NCI-H1436 (cell line): ENCODE measurements at places on chromosomes 1 and 21.

DNA sequence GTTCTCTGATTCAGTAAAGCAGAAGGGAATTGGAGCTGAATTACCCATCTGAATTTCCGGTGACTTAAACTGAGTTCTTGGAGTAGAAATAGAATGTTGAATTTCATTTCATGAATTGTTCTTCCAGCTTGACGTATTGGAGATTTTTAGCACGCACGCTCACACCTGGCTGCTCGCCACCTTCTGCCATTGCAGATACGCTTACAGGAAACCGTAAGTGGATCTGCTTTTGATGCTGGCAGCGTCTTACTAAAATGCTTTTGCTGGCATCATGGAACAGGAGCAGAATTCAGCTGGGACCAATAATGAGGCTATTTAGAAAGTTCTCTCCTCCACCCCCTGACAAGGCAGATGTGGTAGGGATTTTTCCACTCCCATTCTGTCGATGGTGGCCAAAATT lies 17.7 kb upstream of the ELAVL4 start:
- peak; percentile 54 for DNase-seq

DNA sequence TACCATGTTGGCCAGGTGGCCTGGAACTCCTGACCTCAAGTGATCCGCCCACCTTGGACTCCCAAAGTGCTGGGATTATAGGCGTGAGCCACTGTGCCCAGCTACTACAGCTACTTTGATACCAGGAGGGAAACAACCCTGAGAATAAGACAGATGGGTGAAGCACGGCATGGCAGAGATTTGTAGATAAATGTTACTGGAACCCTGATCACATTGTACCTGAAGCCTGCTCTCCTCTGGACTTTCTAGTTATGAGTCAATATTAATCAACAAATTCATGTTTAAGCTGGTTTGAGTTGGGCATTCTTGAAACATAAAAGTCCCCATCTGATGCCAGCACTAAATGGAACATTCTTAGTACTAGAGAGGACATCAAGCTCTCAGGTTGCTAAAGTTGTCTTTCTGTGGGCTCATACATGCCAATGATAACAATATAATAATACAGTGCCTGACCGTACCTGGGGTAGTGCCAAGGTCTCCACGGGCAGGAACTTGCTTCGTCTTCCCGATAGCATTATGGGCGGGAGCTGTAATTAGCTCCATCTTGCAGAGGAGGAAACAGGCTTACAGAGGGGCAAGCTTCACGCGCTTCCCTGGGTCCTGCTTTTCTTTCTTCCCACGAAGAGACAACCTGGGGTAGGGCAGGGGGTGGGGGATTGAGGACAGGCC lies 30.7 kb upstream of the SLC19A1 start:
- no peak for DNase-seq

DNA sequence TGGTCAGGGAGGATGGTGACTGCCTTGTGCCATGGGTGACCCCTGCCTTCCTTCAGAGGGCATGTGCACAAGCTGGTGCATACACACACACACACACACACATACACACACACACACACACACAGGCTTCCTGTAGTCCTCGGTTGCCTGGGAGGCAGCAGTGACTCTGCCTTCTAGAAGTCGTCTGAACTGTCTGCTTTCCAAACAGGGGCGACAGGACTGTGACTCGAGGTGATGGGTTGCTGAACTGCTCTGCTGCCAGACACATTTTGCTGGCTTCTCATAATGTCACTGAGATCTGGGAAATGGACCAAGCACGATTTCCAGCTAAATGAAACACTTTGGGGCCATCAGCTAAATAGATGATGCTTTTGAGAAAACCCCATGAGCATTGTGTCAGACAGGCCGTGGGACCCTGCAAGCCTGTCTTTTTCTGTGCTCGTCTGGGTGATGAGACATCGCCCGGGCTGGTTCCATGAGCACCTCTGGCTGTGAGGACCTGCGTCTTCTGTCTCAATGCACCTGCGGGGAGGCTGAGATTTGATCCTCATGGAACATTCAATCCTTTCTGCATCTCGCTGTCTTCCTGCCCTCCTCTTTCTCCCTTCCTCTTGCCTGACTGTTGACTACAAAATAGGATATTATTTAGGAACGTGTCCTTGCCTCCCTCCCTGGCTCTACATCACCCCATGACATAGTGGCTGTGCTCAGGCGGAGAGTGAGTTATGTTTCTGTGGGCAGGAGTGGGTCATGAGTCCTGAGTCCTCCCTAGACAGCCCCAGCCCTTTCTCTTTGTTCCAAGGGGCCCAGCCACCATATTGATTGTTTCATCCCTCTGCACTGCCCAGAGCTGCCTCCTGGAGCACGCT lies 436.8 kb downstream of the CAMTA1 start:
- DNase-seq: no peak

DNA sequence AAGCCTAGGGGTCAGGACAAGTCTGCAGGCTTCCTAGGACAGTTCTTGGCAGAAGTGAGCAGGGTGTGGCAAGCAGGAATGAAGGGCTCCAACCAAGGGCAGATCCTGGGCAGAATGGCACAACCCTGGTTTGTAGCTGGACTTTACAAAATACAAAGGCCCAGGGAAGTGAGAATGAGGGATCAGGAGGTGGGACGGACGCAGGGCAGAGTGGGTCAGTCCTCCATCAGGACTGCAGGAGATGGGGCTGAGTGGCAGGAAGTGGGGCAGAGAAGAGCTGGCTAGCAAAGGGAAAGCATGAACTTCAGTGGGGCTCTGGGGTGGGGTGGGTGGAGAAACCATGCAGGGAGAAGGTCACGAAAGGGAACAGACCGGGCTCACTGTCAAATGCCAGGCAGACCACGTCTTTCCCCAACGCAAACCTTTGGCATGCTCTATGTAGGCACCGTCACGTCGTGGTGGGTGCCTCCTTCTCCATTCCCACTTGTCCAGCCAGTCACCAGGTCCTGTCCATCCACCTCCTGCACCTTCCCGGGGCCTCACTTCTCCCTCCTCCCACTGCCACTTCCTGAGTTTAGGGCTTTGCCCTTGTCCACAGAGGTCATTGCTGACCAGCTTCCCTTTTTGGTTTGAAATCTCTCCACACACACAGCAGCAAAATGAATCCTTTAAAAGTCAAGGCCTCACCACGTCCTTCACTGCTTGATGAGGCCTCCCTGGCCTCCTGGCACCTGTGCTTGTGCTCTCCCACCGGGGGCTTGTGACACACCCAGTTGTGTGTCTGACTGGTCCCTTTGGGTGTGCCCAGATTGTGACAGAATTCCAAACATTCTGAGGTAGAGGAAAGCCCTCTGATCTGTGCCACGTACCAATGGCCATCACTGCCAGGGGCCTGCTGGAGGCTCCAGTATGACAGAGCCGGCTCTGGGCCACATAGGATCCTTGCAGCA lies 8.7 kb upstream of the CLDN19 start:
- no peak for DNase-seq

DNA sequence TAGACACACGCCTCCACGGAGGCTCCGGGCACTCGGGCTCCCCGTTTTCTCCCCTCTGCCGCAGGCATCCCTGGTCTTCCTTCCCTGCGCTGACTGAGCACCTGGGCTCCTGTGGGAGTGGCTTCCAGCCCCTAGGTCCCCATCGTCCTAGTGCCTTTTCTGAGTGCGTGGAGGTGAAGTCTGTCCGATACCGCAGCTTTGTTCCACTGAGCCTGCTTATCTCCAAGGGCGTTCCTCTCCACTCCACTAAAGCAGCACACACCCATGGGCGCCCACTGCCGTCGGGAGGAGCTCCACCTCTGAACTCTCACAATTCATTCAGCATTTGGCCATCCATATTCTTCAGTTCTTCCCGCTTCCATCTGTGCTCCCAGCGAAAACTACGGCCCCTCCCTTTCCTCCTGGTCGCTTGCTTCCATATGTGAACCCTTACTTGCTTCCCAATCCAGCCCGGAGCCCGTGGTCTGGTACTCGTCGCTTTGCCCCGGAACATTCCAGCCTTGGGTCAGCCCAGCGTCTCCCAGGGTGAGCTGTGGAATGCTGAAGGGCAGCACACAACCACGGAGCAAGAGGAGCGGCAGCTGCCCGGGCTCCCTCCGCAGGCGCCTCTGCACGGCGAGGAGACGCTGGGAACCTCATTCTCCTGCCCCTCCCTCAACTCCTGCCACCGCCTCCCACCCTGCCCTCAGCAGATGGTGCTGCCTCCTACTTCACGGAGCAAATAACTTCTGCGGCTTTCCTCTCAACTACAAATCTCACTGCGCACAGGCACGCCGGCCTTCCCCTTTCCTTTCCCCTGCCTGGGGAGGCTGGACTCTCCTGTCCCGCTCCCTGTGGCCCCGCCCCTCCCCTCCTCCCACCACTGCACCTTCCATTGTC lies 27.5 kb downstream of the ATP8B2 start:
- peak; percentile 6 for DNase-seq

DNA sequence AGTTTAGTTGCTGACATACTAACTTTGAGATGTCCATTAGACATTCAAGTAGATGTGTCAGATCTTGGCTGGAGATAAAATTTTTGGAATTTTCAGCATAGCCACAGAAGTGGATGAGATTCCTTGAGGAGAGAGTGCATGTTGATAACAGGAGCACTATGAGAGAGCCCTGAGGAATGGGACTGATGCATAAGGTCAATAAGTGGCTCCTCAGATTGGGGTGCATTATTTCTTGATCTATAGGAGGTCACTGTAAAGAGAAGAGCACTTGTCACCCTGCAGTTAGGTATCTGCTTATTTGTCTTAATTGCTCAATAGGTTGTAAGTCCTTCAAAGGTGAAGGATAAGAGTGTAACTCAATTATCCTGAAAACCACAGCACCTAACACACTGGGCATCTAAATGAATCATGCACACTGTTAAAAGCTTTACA lies 52.0 kb upstream of the TACSTD2 start:
- DNase-seq: no peak

DNA sequence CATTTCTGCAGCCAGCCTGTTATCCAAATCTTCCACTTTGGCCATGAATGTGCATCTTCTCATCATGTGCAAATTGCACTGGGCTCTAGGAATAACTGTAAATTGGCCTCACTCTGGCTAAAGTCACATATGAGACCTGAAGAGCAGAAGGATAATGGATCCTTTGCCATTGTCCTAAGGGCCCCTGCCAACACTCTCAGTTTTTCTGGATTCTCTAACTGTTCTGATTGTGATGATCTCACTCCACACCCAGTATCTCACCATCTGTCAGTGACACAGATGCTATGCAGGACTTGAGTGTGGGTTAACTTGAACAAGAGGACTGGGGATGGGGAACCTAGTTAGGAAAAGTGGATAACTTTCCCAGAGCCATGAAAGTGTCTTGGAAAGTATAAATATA lies 8.5 kb upstream of the FYB2 start:
- DNase-seq: no peak

DNA sequence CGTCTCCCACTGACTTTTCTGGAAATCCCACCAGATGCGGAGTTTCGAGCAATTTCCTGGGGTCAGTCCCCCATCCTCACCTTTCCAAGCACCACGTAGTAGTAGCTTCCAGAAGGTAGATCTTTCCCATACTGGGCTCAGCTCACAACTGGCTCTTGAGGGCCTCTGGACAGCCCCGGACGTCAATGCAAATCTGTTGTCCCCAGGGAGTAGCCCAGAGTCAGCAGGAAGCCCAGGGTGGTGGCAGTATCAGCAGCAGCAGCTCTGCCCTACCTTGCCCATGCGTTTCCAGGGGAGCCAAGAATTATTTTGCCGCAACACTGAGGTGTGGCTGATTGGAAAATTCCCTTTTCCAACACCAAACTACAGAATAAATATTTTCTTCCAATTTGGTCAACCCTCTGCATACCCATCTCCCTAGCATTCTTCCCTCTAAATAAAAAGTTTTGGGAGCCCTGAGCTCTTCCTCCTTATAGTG lies 70.3 kb downstream of the CD46 start:
- DNase-seq: no peak

- DNase-seq: peak; percentile 65
Measured at GRCh38 chr1:178532392-178532791, 19.5 kb downstream of the TEX35 start.

DNA sequence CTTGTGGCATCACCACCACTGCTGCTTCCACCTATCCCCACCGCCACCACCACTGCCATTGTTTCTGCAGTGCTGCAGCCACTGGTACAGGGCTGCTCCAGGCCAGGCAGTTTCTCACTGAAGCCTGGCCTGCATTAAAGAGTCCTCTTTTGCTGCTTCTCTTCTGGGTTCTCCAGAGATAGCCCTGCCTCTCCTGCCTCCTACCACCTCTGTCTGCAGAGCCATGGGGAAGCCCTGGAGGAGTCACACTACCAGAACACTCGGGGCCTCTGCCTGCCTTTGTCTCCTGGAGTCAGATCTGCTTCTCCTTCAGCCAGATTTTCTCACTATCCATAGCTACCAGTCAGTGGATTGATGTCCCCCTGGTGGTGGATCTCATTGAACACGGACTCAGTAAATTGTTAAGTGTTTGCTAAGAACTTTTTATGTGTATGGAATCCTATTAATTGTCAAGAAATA lies 37.7 kb upstream of the DDAH1 start:
- DNase-seq: no peak

DNA sequence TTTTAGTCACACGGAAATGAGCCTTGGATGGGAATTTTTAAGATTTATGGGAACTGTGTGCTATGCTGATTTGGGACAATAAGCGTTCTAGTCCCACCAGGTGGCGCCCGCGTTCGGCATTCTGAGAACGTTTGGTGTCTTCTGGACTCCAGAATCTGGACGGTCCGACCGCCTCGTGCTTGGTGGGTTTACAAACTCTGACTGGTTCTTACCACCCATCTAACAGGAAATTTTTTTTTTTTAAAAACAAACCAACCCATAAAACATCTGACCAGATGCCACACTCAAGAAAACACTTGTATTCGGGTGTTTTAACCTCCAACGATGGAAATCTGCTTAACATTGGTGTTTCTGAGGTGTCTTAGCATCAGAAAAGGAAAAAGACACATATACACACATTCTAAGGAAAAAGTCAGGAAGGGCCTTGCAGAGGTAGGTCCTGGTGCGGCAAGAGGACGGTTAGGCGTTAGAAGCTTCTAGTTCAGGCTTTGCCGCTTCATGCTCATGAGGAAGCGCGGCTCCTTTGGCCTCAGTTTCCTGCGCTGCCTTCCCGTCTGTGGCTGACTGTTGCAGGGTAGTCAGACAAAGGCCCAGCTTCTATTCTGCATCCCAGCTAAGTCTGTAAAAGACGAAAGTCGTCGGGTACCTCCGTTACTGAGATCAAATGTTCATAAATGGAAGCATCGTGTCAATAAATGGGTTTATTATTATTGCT lies 814 bp upstream of the DYRK3 start:
- peak; percentile 90 for DNase-seq

DNA sequence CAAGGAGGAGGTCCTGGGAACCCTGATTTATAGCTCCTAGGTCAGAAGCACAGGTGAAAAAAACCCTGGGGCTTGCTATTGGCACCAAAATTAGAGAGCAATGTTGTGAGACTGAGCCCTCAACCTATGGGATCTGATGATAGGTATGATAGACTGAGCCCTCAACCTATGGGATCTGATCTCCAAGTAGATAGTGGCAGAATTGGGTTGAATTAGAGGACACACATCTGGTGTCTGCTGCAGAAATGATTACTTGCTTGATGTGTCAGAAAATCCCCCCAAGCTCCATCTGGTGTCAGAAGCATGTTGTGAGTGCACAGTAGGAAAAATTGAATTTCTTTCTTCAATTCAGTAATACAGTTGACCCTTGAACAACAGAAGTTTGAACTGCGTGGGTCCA lies 62.4 kb downstream of the MAP3K21 start:
- DNase-seq: no peak
